Testis (tissue), 5 donors: ENCODE measurements at places on chromosomes 2 and 18. TPM values are rescaled to one million over a fixed set of nuclear protein-coding genes. Genes with fewer than 3 reads are reported as not detected.

GRCh38 chr18:79552696-79553095 lies 126.9 kb upstream of the CTDP1 start:
- no peak for DNase-seq

- DNase-seq: no peak
Observed at GRCh38 chr2:42339191-42339912, 21.7 kb downstream of the COX7A2L start.

DNA sequence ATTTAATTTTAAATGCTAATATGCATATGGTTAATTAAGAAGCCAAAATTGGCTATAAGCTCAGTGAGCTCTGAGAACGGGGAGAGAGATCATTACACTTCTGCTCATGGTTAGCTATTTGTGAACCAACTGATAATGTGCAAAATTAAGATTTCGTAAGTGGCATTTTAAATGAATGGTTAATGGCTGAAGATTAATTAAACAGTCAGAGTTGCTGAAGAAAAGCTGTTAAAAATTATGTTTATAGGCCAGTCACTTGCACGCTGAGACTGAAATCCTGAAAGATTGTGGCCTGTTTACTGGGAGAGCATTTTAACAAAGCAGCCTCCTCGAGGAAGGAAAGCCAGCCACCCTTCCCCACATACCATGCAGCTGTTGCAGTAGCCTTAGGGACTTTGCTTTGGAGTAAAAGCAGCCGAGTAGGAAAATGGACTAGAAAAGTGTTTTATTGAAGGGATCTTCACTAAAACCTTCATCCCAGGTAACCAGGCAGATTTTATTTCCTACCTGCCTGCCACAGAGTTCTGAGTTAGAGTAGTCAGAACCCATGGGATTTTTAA lies 218.8 kb upstream of the NRP2 start:
- no peak for DNase-seq

DNA sequence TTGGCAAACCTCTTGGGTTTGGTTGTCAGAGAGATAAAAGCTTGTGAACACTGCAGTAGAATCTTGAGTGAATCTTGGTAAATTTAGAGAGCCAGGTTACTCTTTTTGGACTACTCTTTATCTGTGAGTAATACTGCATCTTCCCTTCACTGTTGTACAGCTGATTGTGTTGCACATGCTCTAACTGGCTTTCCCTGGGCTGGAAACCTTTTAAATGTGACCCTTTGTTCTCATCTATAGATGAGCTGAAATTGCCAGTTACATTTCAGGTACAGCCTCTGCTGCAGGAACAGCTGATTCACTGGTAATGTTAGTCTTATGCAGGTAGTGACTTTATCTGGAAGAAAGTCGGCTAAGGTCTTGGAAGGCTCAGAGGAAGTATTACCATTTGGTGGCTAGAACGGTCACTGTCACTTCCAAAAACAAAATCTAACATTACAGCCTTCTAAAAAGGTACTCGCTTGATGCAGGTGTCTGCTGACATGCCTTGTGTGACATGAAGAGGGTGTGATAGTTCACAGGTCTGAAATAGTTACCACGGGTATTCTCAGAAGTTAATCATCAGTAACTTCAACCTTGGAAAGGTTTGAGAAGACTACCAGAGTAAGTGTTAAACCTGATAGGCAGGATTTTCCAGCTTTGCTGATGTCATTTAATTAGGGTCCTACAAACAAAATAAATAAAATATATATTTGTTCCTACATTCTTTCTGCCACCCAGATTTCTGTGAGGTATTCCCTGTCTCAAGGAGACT lies 851.1 kb downstream of the SLC4A3 start:
- no peak for DNase-seq

DNA sequence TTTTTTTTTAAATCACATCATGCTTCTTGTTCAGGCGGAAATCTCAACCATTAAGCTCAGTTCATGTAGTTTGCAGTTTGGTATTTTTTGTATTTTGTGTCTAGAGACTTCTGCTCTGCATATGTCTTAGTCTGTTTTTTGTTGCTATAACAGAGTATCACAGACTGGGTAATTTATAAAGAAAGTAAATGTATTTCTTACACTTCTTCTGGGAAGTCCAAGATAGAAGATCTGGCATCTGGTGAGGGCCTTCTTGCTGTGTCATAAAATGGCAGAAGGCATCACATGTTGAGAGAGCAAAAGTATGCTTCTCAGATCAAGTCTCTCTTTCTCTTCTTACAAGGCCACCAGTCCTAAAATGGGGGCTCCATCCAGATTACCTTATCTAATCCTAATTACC lies 208.2 kb downstream of the CTNNA2 start:
- no peak for DNase-seq

DNA sequence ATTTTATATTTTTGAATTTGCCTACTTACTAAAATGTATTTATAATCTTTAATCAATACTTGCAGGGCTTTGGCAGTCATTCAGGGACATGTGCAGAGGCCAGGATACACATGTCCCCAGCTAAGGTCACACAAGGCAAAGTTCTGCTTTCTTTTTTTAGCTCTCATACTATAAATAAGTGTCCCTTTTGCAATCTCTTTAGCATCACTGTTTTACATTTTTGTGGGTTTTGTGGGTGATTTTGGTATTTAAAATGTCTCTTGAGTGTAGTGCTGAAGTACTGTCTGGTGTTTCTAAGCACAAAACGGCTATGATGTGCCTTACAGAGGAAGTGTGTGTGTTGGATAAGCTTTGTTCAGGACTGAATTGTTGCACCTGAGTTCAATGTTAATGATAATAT lies 309.0 kb upstream of the GULP1 start:
- no peak for DNase-seq

- no peak for DNase-seq
Observed at GRCh38 chr2:192566863-192567262, 372.1 kb upstream of the TMEFF2 start.

DNA sequence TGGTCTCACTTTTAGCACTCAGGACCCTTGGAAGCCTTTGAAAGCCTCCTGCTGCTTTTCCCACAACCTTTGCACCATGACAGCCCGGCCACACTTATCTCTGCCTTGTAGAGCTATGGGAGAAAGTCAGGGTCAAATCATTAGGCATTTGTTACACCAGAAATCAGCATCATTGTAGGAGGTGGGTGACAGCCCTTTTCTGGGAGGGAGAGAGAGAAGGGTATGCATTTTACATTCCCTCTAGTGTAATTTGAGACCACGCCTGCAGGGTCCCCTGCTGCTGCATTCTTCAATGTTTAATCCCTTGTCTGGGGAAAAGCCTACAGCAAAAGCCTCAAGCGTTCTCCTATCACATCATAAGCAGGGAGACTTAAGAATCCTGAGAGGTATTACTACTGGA lies 766.8 kb upstream of the FAM98A start:
- DNase-seq: no peak

- no peak for DNase-seq
Observed at GRCh38 chr2:33316328-33316727, 160.1 kb upstream of the RASGRP3 start.

DNA sequence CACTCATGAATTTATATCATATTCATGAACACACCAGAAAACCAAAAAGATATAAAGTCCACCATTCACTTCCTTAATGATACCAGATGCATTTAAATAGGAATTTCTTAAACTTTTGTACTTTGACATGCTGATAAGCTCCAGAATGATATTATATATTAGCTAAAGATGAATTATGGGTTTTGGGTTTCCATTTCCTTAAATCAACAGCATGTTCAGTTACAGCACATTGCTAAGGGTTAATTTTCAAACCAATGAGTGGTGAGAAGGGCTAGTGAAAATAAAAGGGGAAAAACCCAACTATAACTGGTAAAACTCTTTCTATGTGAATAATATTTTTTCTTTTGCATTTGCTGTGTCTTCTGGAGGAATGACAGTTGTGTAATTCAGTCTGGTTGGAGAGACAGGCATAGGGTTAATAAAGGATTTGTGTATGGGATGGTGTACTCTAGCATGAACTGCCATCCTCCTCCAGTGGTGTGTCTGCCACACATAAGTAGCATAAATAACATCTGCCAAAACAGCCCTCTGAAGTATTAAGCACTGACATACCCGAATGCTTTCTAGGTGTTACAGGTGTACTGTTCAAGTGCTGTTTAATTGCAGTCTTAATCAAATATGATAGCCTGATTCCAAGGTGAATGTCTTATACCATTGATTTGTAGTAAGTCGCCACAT lies 19.3 kb upstream of the CPS1 start:
- no peak for DNase-seq

DNA sequence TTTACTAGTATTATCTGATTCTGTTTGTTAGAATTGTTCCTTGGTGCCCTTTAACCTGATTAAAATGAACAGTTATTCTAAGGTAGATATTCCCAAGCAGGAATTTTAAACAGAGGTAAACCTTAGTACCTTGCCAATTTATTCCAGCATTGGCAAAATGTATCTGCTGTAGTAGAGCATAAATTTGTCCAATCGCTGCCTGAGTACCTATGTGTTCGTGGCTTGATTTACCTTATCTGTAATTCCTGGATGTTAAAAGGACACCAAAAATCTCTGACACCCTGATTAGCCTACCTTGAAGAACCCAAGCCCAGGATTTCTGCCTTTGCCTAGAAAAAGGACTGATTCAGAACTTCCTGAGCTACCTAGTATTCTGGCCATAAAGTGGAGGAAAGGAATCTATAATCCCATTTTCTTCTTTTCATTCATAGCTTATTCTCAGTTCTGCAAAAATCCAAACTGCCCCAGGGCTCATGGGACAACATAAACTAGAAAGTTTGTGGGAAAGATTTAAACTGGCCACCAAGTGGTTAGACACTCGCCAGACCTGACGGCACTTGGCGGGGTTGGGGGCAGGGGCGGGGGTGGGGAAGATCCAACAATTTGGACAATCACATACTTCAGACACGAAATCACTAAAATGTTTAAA lies 16.2 kb upstream of the ZCCHC2 start:
- DNase-seq: no peak

DNA sequence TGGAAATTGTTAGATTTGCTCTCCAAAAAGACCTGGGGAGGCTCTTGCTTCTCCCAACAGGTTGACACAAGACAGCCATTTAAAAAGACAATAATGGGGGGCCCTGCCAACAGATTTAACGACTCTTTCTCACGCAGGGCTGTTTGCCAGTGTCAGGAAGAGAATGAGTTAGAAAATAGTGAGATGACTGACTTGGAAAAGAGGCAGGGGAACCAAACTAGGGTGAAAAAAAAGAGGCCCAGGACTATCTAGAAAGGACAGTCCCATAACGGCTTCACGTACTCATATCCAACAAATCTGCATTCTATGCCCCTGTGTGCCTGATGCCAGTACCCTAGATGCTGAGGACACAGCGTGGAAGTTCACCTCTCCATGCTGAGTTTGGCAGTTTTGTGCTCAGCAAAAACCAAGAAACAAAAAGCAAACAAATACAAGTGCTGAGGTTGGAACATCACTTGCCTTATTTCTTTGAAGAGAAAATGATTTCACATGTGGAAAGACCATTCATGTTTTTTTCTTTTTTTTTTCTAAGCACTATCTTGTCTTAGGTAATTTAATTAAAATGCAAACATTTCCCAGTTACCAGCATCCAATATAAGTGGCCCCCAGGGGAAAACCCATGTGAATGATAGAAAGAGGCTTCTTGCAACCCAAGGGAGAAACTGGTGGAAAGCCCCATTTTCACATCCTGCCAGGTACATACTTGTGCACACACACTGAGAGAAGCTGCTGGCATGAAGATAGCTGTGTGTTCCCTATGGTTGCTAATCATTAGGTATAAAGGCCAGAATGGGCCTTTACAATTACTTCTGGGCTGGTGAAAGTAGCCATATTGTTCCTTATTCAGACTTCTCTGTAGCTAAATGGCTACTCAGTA lies 10.6 kb upstream of the WIPF1 start:
- no peak for DNase-seq

DNA sequence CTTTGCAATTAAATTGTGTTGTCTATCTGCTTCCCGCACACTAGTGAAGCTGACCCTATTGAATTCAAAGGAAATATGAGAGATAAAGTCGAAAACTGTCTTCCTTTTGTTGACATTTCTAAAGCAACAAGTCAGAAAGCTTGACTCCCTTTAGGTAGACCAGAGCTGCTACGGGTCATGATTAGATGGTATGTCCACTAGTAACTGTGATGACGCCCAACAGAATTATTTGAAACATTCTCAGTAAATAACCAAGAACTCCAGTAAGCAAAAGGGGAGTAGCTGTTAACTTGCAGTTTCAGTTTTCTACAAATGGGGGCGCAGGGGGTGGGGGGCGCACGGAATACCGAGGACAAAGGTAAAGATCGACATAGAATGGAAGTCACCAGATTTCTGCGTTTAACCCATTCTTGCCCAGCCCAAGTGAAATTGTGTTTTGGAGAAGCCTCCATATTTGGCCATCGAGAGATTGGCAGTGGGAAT lies 56.4 kb downstream of the CRIM1 start:
- DNase-seq: no peak

DNA sequence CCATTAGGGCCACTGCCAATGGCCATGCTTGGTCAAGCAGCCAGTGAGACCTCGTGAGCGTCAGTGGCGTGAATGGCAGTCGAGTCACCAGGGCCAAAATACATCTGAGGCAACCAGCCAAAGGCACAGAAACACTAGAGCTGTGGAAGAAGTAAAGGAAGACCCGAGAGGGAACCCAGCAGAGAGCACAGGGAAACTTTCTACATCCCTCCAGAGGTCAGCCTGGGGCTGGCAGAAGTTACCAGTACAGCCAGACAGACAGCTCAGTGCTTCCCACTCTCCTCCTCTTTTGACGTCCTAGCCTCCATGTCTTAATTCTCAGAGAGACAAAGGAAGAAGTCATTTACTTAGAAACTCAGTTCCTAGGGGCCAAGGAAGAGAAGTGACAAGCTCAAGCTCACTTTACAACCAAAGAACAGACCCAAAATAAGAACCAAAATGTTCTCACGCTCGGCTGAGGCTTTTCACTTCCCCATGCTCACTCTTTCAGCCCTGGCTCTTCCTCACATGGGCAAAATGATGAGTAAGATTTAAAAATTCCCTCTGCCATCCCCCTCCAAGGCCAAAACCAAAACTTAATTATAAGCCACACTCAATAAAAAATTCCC lies 8.7 kb downstream of the CYRIA start:
- no peak for DNase-seq

DNA sequence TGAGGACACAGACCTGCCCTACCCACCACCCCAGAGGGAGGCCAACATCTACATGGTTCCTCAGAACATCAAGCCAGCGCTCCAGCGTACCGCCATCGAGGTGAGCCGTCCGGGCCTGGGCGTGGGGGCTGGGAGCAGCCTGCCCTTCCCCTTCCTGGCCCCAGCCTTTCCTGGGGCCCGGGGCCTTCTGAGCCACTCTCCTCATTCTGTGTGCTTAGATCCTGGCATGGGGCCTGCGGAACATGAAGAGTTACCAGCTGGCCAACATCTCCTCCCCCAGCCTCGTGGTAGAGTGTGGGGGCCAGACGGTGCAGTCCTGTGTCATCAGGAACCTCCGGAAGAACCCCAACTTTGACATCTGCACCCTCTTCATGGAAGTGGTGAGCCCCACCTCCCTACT lies 157.9 kb downstream of the DYSF start:
- DNase-seq: peak; percentile 2

Gene AGXT
- total RNA-seq: 0.24 TPM

Gene TRABD2A
- 44.1 TPM for total RNA-seq

Gene STON1
- total RNA-seq: 5.1 TPM

Gene FAM110C
- total RNA-seq: 13.5 TPM

Gene KCTD1
- total RNA-seq: 19.9 TPM

Gene HRH4
- total RNA-seq: 0.37 TPM
